ENCODE measurements at places on chromosomes 7 and 10.

DNA sequence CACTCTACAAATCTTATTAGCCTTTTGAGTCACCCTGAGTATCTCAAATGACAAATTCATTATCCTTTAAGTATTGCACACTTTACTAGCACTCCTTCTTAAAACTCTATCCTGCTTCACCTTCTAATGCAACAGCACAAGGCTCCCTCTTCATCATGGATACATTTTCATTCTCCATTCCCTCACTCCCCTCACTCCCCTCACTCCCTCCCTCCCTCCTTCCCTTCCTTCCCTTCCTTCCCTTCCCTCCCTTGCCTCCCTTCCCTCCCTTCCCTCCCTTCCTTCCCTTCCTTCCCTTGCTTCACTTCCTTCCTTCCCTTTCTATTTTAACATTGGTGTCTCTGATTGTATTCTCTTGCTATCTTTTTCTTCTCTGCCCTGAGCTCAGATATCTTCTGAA is 130.5 kb downstream of the PCLO start:
- DNase-seq, result no peak

DNA sequence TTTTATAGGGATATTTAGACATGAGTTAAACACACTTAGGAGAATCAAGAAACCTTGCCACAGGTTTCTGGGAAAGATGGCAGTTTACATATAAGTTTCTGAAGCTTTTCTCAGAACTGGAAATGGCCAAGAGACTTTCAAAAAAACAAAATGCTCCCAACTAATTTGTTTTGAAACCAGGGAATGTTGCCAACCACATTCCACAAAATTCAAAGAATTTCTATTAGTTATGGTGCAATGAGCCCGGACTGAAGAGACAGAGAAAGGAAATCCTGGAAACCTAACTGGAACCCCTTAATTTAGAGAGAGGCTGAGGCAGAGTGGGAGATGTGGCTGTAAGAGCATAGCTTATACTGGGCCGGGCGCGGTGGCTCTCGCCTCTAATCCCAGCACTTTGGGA is 128.5 kb downstream of the PTEN start:
- DNase-seq, result peak; percentile 13

DNA sequence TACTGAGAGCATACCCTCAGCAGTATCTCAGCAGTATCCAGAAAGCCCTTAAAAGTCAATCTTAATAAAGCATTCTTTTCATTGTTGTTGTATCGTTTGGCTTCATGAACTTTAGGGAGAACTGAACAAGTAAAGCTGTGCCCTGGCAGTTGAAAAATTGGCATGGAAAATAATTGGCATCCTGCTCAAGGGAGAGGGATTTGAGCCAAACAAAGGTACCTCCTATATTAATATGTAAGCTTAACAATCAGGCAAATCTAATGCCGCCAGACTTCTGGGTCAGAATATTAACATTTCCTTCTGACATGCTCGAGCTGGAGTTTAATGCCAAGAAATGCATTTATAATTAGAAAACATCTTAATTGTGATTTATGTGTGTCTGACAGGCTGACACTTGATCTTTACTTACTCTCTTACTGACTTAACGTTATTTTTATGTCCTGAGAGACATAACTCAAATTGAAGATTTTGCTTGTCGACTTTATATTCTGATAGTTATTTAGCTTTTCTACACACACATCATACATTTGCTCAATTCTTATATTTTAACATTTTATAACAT is 42.1 kb upstream of the PCDH15 start:
- no peak for DNase-seq

DNA sequence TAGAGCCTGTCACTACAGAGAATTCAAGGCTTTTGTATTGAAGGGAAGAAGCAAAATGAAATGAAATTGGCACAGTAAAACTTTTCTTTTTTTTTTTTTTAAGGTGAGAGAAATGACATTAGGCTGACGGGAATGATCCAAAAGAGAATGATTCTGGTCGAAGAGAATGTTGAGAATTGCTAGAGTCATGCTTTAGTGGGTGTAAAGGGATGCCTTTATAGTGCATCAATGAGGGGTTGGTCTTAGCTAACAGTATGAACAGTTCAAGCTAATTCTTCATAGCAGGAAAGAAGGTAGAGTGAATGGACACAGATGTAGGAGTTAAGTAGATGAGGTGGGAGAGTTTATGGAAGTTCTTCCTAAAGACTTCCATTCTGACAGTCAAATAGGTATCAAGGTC is 32.3 kb upstream of the LSM8 start:
- no peak for DNase-seq

GRCh38 chr7:114155116-114156110 is 236.6 kb upstream of the PPP1R3A start:
- no peak for DNase-seq

GRCh38 chr10:97542169-97543024 is 30.2 kb upstream of the ANKRD2 start:
- DNase-seq, result peak; percentile 86

GRCh38 chr10:124025660-124026588 is 67.5 kb downstream of the CHST15 start:
- DNase-seq, result peak; percentile 62

GRCh38 chr10:35600193-35600592 is 4.9 kb upstream of the GJD4 start:
- DNase-seq, result no peak

DNA sequence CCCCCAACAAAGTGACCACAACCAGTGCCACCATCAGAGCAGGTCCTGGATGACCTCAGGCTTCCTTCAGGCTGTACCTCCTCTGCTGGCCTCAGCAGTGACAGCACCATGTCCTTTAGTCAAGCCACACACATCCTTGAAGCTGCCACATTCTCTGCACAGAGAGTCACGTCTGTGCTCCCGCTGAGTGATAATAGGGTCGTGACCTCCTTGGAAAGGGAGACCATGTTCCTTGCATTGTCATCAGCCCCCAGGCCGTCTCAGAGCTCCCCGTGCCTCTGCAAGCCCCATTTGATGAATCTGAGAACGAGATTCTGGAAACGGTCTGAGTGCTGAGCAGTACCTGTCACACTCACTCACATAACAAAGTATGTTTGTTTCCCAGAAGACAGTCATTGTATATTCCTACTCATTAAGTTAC is 106.5 kb upstream of the PRR15 start:
- DNase-seq, result no peak

- DNase-seq, result no peak
Observed at GRCh38 chr10:74913377-74913979, 87.1 kb downstream of the KAT6B start.

DNA sequence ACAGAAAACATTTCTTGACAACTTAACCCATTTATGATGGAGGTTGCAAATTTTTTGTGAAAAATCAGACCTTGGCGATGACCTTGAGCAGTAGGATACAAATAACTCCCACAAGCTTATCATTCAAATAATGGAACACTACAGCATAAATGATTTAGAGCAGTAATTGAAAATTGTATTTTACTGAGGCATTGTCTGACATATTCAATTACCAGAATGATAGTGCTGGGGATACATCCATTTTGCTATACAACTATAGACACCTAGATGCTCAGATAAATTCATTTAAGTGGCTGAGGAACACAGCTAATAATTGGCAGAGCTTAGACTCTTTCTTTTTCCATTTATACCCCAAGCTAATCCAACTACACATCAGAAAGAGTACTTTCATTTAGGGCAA is 18.9 kb downstream of the TWIST1 start:
- no peak for DNase-seq

DNA sequence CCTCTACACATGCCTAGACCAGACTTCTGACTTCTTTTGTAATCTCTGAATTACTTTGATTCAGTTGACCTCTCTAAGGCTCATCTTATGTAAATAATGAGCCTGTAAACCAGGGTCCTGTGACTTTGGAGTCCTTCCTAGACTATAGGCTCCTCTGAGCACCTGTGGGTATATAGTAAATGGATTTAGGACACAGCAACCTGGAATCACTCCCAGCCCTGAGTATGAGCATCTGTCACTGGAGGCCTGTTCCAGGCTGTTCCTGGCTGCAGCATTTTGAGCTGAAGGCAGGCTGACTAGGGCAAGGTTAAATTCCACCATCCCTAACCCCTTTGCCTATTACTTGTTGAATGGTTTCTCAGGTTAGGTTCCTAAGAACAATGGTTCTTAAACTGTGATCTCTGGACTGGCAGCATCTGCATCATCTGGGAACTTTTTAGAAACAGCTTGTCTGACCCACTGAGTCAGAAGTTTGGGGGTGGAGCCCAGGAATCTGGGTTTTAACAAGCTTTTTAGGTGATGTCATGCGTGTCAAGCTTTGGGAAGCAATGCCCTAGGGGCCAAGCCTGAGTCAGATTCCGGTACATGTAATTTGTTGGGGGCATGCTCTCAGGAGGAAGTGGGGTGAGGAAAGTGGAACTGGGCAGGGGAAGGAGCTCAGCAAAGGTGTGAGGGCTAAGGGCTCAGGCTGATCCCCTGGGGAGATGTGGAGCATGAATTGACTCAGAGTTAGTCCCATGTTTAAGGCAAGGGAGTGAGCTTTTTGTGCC is 28.2 kb downstream of the MINDY4 start:
- DNase-seq, result peak; percentile 85

- no peak for DNase-seq
Observed at GRCh38 chr10:91096274-91096673, 124.2 kb upstream of the PCGF5 start.

DNA sequence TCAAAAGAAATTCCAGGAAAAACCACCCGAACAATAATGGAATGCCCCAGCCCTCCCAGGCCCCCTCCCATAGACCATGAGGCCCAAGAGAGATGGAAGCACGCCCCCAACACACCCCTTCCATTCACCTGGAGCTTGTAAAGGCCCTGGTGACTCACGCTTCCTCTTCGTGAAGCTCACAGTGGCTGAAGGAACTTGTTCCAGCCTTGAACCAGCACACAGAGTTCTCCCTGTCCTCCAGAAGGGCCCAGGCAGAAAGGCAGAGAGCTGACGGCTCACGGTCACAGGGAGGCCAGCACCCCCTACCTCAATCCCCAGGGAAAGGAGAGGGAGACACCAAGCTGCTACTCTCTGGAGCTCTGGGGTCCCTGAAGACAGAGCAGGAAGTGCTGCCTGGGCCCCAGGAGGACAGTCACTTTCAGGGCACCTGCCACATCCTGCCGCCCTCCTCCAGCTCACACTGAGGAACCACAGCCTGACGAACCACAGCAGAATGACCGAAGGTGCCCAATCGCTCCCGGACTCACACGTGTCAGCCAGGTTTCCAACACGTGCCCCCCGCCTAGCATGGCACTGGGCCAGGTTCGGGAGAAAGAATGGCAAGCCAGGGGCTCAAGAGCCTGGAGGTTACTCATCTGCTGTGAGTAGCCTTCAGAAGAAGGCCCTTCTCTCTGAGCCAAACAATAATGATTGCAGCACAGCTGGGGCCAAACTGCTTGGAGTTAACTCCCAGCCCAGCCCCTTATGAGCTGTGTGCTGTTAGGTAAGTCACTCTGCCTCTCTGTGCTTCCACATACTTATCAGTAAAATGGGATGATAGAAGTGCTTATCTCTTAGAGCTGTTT is 52.8 kb downstream of the DLG5 start:
- DNase-seq, result peak; percentile 58

DNA sequence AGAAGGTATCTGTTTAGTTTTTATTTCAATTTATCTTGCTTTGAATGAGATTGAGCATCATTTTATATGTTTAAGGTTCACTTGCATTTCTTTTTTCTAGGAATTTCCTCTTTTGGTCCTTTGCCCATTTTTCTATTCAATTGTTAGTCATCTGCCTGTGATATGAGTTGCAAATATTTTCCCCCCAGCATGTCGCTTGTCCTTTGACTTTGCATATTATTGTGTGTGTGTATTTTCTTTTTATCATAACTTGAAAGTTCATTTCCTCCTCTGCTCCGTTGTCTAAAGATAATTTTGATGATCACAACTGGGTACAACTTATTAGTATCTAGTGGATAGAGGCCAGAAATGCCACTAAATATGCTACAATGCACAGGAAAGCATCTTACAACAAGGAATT is 132.7 kb upstream of the MDFIC start:
- DNase-seq, result no peak

Measured in AG08395 (cell line).